ENCODE measurements at places on chromosomes 13 and 19.

- DNase-seq: no peak
Measured at GRCh38 chr13:66469745-66470144, 760.4 kb downstream of the PCDH9 start.

DNA sequence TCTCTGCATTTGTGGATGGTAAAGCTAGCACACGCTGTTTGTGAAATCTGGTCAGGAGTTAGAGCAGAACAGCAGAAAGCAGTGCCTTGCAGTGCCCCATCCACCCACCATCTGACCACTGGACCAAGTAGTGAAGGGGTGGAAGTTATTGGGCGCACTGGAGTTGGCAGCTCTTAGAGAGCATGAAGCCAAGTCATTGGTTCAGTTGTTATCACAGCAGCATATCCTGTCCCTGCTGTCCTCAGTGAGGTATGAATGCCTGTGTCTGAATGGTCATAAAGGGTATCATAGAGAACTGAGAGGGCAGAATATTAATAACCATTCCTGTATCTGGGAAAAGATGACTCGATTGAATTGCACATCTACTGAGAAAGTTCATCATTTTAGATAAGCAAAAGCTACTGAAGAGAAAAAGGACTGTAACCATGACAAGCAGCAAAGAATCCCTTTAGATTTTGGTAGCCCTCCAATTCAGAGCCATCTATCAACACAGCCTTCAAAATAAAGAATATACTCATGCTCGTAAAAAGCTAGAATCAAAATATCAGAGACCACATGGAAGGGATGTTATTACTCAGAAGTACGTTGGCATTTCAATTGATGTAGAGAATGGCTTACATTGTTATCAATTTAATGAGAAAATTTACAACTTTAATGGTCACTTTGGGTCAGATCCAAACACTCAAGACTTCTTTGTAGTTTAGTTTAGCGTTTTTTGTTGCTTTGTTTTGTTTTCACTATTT is 919.0 kb downstream of the EFNB2 start:
- no peak for DNase-seq

- no peak for DNase-seq
Measured at GRCh38 chr13:103788061-103788652, 721.9 kb upstream of the SLC10A2 start.

GRCh38 chr19:55525289-55526101 is 11.4 kb downstream of the SBK2 start:
- no peak for DNase-seq

- no peak for DNase-seq
Measured at GRCh38 chr19:49857061-49857837, 6.3 kb downstream of the PTOV1 start.

DNA sequence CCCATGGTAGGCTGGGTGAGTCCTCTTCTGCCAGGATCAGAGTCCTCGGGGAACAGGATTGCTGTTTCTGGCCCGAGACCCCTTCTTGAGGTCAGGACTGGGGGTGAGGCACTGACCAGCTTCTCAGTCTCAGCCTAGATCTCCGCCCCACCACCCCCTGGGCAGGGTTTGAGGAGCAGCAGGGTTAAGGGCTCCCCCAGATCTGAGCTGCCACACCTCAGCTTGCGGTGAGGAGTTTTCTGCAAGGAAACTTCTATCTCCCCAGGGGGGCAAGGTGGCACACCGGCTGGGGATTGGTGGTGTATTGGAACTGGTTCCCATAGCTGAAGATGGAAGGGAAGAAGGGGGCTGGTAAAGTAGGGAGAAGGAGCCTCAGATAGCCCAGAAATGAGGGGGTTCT is 19.5 kb downstream of the CHST8 start:
- DNase-seq: no peak

DNA sequence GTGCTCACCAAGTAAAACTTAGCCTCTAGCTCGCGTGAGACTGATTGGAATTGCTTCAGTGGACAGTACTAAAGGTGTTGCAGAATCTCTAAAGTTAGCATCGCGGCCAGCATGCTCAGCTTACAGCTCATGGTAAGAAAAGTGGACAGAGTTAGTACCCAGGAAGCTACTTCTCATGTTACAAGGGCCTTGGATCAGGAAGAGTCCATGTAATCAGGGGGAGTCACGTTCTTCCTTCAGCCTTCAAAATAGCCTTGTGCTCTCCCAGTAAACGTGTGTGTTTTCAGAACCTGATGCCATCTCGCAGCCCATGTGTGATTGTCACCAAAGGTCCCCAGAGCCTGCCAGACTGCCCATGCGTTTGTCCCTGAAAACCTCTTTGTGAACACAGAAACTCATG is 195.8 kb upstream of the RNF113B start:
- DNase-seq: no peak

- no peak for DNase-seq
Measured at GRCh38 chr19:20453425-20453935, 112.1 kb downstream of the ZNF737 start.

DNA sequence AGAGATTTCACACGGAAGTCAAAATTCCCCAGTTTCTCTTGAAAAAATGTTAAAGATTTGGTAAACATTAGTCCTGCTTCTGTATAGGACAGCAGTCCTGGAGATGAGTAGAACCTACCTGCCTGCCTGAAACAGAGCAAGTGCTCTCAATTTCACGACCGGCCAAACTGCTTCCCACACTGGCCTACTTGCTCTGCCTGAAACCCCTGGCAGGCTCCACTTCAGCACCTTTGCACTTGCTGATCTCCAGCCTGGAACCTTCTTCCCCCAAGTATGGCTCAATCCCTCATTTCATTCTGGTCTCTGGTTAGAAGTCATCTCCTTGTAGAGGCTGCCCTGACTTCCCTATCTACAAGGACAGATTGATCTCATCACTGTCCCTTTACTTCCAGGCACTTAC is 271.4 kb downstream of the DLEU7 start:
- DNase-seq: no peak

DNA sequence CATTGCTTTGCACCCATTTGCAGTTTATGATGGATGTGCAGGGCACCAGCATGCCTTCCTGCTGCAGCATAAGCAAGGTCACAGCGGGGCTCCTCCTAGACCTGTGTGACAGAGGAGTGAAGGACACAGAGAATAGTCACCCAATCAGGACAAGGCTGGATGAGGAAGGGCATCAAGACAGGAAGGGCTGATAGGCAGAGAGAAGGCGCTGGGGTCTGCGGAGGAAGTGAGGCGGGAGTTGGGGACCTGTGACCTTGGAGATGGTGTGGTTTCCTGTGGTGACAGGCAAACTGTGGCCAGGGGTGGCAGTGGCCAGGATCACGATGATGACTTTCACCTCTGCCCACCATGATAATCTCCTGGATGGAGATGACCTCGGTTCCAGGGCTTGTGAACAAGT is 16.4 kb upstream of the KCTD15 start:
- no peak for DNase-seq

DNA sequence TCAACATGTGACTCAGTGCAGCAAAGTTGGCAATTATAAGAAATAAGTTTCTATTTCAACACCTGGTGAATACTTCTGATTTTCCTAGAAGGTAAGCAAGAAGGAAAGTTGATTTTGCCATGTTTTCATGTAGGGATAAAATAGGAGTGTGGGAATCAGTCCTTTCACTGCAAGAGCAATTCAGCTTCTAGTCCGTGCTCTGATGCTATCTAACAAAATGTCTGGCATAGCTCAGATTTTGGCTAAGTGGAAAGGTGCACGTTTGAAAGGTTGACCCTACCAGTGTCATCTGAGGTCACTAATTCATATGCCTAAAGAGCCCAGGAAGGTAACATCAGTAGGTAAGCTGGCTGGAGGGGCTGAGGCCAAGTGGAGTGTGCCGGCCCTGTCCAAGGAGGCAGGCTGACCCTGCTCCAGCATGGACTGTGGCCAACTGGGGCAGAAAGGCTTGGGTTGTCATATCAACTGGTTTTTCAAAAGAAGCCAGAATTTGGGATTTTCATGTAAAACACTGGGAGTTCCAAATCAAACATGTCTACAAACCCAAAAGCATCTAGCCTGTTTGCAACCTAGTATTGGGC is 38.9 kb upstream of the MEDAG start:
- no peak for DNase-seq

DNA sequence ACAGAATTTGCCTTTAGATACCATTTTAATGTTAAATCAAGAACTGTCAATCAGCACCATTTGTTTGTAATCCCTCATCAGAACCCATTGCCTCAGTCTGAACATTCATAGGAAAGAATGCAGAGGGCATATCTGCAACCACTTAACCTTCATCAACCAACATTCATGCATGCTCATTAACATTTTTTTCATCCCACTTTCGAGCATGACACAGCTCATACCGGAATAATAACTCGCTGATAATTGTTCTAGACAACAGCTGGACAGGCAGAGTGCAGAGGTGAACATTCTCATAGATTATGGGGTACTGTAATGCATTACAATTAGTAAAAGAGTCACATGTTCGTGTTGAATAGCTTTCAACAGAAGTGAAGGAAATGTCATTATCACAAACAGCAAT is 216.8 kb downstream of the DIAPH3 start:
- no peak for DNase-seq

GRCh38 chr13:103370790-103371189 is 304.6 kb upstream of the SLC10A2 start:
- DNase-seq: no peak

GRCh38 chr13:61406275-61406674 is 9.4 kb downstream of the PCDH20 start:
- DNase-seq: no peak

DNA sequence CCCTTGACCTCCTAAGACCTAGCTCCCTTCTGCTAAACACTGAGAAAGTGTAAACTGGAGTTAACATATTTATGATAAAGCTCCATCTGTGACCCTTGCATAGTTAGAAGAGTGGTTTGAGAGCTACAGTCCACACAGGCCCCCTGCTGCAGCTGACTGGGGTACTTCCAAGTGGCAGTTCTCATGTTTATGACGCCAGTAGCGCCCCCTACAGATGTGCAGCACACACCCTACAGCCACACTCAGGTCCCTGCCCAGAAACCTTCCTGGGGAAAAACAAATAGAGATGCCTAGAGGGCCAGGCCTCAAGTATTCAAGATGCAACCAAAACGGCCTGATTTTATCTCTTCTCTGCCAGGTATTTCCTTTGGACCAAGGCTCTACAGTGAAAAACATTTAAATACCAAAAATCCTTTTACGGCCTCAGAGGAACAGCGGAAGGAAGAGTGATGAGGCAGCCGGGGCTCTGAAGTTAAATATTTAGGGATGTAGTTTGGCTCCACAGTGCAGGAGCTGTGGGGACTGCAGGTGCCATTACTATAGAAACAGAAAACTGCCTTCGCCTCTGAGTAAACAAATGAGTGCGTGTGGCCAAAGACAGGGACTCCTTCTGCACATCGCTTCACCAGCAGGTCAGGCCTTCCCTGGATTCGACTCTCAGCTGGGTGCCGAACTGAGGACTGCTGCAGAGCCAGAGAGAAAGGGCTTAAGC is 553.1 kb downstream of the EFNB2 start:
- DNase-seq: no peak
